Transverse colon (tissue), 4 donors: ENCODE measurements at places on chromosomes 3 and 15.
A peak's percentile ranks its signal among the peaks of the same experiment; 100 is the strongest.

DNA sequence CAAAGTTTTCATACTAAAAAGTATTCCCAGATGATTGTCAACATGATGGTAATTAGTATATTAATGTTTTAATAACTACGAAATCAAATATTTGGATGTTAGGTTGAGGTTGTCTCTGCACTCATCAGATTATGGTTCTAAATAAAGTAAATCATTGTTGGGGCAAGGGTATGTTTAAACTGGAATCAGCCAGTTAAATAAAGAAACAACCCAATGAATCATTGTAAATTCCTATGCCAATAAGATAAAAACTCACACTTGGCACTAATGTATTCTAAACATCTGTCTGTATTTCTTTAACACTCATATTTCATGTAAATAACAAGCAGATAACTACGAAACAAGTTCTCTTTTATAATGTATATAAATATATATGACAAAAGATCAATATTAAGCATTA, 92.7 kb downstream of the PEAK1 start:
- no peak for DNase-seq

- DNase-seq, result peak; percentile 24
Measured at GRCh38 chr15:60994963-60995475, 234.1 kb downstream of the RORA start.

DNA sequence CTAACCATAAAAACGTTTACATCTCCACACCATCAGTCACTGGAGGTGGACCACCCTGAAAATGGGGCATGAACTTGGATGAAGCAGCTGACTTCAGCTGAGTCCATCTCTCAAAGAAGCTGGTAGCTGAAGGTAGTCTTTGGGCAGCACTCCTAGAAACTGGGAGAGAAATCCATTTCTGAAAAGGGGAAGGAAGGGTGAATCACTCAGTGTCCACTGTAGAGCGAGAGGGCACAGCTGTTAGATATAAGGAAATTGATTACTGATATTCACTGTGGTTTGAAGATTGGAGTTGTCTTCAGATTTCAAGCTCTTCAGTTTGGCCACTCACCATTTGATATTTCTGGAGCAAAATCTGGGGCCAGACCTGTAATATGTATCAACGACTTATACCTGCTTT, 499.0 kb upstream of the UBE2E2 start:
- DNase-seq, result no peak

GRCh38 chr3:25044762-25045710, 383.0 kb upstream of the RARB start:
- peak; percentile 15 for DNase-seq

- DNase-seq, result no peak
Measured at GRCh38 chr3:20462723-20463122, 276.7 kb upstream of the SGO1 start.

- no peak for DNase-seq
Measured at GRCh38 chr15:31457631-31458526, 131.2 kb downstream of the KLF13 start.

GRCh38 chr3:42166214-42166613, 75.1 kb downstream of the TRAK1 start:
- DNase-seq, result peak; percentile 38

DNA sequence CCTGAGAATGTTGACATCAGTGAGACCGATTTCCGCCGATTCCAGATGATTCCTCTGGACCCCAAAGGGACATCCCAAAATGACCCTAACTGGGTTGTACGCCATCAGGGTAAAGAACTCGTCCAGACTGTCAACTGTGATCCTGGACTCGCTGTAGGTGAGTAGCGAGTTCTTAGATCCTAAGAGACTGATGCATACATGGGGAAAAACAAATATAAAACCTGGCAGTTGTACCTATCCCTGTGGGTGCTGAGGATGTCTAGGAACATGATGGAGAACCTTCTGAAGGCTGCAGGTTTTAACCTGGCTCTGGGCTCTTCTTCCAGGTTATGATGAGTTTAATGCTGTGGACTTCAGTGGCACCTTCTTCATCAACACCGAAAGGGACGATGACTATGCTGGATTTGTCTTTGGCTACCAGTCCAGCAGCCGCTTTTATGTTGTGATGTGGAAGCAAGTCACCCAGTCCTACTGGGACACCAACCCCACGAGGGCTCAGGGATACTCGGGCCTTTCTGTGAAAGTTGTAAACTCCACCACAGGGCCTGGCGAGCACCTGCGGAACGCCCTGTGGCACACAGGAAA, 12.3 kb downstream of the THBS1 start:
- peak; percentile 25 for DNase-seq

DNA sequence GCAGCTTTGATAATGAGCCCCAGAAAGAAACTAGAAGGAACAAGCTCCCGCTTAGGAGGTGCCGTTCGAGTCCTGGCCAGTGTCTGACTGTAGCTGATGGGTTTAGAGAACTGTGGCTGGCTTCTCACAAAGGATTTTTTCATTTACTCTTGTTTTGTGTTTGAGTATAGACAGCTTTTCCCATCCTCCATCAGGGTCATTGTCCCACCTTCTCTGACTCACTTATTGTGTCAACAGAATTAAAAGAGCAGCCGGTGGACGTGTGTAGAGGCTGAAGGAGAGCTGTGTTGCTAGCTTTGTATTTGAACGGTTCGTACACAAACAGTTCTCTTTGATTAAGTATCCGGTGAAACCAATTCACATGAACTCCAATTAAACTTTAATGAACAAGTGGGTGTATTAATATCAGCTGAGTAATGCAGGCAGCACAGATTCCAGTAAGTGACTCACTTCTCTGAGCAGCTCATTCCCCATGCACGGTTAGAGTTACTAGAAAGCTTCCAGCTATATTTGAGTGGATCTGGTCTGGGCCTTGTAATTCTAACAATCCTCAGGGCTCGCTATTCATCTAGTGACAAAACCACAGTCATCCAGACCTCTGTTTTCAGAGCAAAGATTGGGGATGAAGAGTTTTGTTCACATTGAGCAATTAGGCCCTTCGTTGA, 141.0 kb downstream of the LPP start:
- DNase-seq, result no peak

DNA sequence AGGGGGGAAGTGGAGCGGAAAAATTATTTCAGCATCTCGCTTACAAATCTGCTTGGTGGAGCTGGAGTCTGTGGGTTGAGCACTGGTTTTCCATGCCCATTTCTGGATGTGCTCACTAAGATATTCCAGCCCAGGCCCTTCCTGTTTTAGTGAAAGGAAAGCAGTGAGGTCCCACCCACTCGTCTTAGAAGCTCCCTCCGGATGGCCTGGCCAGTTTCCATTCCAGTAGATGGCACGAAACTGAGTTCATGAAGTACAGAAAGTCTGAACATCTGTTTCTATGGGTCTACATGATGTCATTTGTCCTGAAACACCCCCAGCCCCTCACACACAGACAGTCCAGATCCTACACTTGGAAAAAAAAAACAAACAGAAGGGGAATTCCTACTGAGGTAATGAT, 31.9 kb upstream of the THSD4 start:
- no peak for DNase-seq

DNA sequence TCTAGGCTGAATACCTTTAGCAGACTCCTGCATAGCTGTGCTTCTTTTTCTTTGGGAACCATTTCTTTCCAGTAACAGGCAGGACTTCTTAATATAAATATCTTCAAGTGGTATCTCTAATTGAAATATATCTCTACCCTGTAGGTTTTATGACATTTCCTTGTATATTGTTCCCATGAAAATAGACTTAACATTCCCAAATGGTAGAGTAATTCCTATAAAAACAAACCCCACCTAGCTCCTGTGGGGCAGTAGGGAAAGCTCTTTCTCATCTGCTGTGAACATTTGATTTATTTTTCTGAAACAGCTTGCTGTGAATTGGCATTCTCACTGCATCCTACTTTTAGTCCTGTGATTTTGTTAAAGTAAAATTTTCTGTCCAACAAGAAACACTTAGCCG, 20.8 kb downstream of the SELENOT start:
- DNase-seq, result no peak

DNA sequence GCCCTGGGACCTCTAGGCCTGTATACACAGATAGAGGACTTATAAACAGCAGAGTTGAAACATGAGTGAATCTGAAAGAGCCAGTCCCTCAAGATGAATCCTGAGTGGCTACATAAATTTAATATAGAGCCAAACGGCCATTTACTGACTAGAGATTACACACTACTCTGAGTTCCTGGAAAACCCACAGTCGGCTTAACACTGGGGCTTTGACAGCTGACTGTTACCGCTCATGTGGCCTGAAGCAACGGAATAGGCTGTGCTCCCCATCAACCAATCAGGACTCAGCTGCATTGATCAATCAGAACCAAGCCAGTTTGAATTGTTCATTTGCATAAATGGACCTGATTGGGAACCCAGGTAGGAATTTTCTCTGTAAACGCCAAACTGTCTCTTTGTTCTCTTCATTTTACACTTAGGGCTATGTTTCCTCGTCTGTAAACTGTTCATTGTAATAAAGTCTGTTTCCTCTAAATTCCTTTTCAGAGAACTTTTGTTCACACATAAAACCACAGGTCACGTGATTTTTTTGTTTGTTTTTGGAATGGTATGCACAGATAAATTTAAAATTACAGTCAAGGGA, 40.5 kb downstream of the CCNL1 start:
- DNase-seq, result peak; percentile 41

DNA sequence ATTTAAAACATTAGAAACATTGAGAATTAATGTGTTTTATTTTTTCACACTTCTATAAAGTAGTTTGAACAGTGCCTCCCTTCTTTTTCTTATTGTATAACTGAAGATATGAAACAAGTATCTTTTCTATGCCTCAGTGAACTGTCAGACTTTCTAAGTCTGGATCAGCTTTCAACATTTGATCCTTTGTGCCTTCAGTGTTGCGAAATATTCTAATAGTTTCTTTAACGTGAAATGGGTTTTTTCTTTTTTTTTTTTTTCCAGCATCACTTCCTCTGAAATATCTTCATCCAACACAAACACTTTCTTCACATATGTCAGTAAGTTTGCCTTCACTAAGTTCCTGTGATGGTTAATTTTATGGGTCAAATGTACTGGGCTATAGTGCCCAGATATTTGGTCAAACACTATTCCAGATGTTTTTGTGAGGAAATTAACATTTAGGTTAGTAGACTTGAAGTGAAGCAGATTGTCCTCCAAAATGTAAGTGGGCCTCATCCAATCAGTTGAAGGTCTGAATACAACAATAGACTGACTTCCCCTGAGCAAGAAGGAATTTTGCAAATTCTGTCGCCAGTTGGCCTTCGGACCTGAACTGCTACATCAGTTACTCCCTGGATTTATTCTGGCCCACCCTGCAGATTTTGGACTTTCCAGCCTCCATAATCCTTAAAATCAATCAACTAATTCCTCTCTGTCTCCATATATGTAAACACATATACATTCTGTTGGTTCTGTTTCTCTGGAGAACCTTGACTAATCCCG, 6.4 kb upstream of the CPOX start:
- DNase-seq, result no peak

DNA sequence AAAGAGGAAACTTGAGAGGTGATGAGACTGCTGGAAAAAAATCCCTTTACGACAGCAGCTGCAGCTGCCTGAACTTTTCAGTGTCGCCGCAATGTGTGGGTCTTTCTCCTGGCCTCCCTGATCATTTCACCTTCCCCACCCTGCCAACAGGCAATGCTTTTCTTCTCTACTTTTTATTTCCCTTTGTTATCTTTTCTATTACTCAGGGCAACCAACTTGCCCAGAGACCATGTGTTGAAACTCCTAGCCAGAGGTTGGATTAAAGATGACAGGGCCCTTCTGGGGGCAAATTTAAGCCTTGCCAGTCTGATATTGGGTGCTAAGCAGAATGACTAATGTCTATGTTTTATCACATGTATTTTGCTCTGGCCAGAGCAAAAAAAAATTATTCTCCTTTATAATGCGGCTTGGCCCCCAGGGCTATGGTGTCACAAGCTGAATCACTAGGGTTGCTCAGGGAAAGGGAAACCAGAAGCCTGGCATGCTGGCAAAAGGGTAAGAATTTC, 51.5 kb upstream of the CFAP20DC start:
- DNase-seq, result no peak

GRCh38 chr3:30644615-30645014, 38.2 kb downstream of the TGFBR2 start:
- DNase-seq, result peak; percentile 47

- no peak for DNase-seq
Measured at GRCh38 chr3:102159810-102160451, 274.9 kb upstream of the ZPLD1 start.

GRCh38 chr15:75828429-75828828, 14.8 kb upstream of the UBE2Q2 start:
- DNase-seq, result no peak

GRCh38 chr3:17580901-17581300, 161.5 kb downstream of the TBC1D5 start:
- DNase-seq, result no peak

DNA sequence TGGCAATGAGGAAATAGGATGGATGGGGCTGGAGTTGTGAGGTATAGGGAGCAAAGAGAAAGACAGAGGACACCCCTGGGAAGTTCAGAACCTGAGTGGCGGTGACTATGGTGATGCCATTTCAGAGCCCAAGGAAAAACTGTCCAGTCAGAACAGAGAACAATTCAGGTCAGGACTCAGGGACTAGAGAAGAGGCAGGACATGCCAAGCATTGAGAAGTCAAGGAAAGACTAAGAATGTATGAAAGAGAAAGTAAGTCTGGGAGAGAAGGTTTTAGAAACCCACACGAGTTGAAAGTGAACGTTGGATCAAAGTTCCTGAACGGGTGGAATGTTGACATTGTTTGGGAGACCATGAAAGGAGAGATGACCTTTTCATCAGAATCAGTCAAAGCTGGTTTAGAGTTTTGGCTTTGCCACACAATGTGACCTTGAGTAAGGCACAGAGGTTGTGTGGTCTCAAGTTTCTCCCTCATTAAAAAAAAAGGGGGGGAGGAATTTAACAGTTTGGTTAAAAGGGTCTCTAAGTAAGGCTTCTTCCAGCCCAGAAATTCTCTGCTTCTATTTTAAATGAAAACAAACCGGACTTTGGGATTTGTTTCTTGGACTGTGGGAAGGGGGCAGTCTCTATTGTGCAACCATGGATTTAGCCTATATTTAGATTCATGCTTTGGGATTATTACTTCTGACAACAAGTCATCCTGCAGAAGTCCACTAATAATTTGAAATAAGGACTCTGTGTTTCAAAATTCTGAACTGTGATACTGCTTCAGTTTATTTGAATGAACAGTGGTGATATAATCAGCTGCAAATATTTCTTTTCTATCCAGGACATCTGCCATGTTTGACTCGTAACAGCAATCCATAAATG, 315.9 kb upstream of the TBL1XR1 start:
- no peak for DNase-seq

DNA sequence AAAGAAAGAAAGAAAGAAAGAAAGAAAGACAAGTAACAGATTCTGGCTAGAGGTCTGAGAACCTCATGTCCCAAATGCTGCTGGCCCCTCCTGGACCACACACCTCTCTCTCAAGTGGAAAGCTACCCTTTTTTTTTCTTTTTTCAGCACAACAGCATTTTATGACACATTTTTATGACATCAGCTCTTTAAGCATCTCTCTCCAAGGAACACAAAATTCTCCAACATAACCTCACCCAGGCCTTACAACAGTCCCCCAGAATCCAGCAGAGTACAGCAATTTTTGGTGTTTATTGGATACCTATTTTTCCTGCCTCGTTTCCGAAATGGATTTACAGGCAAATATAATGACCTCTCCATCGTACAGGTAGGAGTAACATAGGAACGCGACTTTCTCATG, 11.2 kb upstream of the NTRK3 start:
- DNase-seq, result no peak
